Stimulated activated CD4-positive, alpha-beta T cell treated with anti-CD3 and anti-CD28 coated beads, Interleukin-4, amount 100 ng/mL, for 24 hours (primary cell): ENCODE measurements at places on chromosomes 5 and 9.

DNA sequence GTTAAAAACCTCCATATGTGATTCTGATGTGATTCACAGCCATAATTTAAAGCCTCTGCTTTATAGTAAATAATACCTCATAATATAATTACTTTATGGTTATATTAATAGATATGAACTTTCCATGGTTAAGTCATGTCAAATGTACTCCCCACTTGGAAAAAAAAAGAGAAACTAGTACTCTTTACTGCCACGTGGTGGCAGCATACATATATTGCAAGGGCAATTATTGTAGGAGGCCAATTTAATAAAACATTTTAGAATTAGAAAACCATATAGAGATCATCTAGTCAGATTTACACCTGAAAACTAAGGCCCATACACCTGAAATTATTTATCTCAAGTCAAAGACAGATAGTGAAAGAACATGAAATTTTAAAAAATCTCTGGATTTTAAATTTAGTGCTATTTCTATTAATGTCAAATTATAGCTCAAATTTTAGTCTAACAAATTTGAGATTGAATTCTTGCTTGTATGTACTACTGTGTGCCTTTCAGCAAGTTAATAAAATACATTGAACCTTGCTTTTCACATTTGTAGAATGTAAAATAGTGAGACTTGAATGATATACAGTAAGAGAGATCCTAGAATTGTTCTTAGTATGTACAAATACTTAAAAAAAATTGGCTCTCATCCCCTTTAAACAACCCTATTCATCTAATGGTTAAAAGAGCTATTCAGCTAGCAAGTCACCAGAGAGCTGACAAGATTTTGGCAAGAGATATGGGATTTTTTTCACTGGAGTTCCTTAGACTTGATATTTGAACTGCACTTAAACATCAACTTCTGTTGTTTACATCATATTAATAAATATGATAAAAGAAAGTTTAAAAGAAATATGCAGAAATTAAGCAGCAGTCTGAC lies 603.8 kb downstream of the TLE4 start:
- peak; percentile 8 for DNase-seq

GRCh38 chr5:114174131-114174530 lies 187.7 kb upstream of the KCNN2 start:
- DNase-seq, result no peak

DNA sequence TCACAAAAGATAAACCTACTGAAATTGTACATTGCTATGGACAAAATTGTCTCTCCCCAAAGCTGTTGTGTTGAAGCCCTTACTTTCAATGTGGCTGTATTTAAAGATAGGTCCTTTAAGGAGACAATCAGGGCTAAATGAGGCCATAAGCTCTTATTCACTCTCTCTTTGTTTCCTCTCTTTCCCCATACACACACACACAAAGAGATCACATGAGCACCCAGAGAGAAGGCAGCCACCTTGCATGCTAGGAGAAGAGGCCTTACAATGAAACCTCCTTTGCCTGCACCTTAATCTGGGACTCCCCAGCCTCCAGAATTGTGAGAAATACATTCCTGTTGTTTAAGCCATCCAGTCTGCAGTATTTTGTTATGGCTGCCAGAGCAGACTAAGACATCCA lies 1295.6 kb upstream of the CDH6 start:
- no peak for DNase-seq

GRCh38 chr5:164341056-164341619 lies 835.7 kb downstream of the MAT2B start:
- DNase-seq, result no peak

- DNase-seq, result no peak
Observed at GRCh38 chr5:5423586-5423985, 1.1 kb downstream of the ICE1 start.

GRCh38 chr9:127267793-127268525 lies 3.4 kb downstream of the GARNL3 start:
- no peak for DNase-seq

DNA sequence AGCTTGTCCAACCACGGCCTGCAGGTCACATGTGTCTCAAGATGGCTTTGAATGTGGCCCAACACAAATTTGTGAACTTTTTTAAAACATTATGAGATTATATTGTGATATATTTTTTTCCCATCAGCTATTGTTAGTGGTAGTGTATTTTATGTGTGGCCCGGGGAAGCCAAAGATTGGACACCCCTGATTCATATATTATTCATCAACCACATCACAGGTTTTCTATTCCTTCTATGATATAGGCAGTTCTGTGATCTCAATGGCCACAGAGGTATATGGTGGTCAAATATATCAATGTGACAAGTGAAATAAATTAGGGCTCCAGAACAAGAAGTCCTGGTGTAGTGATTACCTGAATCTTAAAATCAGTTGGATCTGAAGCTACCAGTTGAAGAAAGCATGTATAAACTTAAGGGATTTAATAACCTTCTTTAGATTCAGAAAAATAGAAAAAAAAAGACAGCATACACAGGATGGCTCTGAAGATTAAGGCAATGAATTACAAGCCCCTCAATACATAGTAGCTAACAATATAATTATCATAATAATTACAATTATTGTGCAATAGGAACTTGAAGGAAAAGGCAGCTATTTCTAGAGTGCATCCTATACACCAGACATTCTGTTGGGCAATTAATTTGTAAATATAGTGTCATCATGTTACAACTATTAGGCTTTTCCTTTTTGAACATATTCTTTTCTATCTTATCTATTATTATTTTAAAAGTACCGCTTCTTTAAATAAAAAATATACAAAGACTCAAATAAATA lies 530.4 kb upstream of the PTPRD start:
- DNase-seq, result no peak
